ENCODE measurements at places on chromosomes 7 and 10.

DNA sequence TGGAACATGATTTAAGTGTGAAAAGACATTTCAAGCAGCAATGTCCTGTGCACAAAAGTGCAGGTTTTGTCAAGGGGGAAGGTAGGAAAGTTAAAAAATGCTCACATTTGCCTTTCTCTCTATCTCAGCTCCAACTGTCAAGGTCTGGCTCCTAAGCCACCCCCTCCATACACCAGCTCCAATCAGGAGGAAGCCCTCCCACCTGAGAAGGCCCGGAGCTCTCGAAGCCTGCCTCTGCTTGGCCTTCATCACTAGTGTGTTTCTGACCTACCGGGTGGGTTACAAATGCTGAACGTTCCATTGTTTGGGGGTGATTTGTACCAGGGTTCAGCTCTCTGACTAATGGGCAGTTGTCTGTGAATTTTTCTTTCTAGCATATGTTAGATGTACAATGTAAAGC is 14.2 kb downstream of the CRHR2 start:
- DNase-seq = no peak

DNA sequence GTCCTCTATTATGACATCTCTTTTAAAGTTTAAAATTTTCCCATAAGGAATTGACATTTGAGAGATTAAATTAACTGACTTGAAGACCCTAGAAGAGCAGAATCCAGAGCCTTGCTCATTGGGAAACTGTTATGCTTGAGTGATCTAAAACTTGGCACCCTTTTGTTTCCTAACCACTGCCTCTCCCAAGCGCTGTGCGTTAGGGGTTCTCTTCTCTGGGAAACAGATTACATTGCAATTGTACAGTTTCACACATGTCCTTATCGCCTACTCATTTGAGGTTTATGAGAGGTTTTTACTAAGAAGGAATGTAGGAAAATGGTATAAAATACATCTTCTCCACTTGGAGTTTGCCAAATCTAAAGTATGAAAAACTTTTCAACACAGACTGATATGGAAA is 126.8 kb upstream of the AMPH start:
- DNase-seq = no peak

GRCh38 chr10:14812271-14812670 is 25.6 kb downstream of the CDNF start:
- DNase-seq = no peak

DNA sequence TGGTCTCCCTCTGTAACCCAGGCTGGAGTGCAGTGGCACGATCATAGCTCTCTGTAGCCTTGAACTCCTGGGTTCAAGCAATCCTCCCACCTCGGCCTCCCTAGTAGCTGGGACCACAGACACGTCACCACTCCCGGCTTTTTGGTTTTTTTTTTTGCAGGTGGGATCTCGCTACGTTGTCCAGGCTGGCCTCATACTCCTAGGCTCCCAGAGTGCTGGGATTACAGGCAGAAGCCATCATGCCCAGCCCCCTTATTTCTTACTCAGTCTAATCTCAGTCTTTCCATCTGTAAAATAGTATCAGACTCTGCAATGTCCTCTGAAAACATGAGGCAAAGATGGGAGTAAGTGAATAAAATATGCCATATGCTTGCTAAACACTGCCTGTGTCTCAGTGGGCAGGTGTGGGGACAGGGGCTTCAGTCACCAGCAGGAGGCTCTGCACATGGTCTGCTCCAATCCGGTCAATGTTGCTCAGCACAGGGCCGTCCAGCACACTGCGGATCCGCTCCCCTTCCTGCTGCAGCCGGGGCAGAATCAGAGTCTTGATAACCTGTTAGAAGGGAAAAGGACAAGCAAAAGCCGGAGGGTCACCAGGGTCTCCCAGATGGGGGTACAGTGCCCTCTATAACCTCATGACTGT is 8.2 kb downstream of the AP4M1 start:
- no peak for DNase-seq

GRCh38 chr7:133167300-133167699 is 85.4 kb upstream of the CHCHD3 start:
- no peak for DNase-seq

GRCh38 chr7:141675436-141676215 is 26.3 kb downstream of the DENND11 start:
- DNase-seq = no peak

GRCh38 chr10:90222372-90222771 is 521.0 kb downstream of the KIF20B start:
- no peak for DNase-seq

GRCh38 chr10:60338786-60339185 is 50.9 kb downstream of the ANK3 start:
- DNase-seq = no peak

DNA sequence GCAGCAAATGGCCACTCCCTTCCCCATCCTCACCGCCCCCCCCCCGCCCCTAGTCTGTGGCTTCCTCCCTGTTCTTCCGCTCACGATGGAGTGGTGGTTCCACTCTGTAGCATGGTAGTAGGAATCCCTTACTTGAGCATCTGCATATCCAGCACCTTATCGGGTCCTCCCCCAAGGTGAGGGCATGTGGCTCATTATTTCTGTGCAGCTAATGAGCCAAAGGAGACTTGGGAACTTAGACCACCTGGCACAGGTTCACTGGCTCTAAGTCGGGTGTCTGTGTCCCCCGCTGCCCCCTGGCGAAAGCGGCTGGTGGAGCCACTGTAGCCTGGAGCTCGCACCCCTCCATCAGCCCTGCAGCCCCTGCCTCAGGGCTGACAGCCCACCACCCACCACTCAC is 22.8 kb upstream of the GPR26 start:
- no peak for DNase-seq

DNA sequence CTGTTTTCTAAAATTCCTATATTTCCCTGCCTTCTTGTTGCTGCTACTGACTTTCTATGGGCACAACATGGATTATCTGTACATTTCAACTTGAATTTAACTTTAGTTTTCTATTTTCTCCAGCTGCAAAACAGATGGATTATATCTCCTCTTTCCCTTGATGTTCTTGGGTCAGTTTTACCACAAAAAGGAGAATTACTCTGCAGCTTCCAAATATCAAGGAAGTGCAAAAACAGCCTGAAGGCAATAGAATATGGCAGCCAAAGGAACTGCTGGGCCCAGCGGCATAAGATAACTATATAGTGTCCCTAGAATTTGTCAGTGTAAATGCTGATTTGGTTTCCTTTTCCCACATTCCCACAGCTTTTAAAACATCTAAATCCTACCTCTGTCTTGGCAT is 29.1 kb downstream of the CPED1 start:
- DNase-seq = no peak

- DNase-seq = no peak
These were observed 53.4 kb downstream of the CFAP58 start for GRCh38 chr10:104406715-104407650.

DNA sequence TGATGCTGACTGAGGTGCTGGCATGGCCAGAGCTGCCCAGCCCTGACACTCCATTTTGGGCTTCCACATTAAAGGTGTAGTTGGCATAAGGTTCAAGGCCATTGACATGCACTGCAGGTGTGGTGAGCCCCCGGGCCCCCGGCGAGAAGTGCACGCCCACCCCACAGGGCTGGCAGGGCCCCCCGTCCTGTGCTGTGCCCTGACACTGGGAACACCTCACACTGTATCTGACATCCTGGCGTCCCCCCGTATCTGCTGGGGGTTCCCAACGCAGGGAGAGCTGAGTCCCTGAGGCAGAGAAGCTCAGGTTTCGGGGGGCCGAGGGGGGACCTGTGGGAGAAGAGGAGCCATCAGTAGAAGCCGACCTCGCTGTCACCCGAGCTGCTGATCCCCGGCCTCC is 10.0 kb downstream of the EPHA1 start:
- no peak for DNase-seq

DNA sequence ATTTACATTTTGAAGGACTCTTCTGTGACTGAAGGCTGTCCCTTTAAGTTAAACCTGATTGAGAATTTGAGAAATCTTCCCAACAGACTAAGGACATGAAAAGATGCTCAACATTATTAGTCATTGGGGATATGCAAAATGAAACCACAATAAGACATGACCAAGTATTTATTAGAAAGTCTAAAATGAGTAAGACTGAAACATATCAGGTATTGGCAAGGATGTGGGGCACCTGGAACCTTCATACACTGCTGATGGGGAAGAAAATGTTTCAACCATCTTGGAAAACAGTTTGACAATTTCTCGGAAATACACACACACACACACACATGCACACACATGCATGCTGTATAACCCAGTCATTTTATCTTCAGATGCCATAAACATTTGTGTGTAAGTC is 132.1 kb upstream of the CDK6 start:
- no peak for DNase-seq

GRCh38 chr10:114282526-114282925 is 43.5 kb downstream of the VWA2 start:
- no peak for DNase-seq

- no peak for DNase-seq
These were observed 25.2 kb downstream of the TRIM8 start for GRCh38 chr10:102669206-102670064.

GRCh38 chr7:5646846-5647245 is 134.6 kb downstream of the RNF216 start:
- no peak for DNase-seq

DNA sequence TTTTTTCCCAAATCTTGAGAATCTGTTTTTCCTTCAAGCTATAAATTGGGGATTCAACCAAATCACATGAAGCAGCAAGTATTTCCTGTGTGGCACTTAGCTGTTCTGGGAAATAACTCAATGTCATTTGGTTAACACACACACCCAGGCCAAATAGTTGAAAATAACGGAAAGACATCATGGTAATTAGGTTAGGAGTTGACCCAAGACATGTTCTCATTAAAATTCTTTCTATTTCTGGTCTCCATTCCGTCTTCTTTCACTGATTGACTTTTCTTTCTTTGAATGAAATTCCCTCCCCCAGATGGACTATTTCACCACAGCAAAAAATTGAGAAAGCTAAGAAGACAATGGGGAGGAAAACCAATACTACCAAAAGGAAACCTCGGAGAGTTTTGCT is 30.5 kb downstream of the NRP1 start:
- no peak for DNase-seq

DNA sequence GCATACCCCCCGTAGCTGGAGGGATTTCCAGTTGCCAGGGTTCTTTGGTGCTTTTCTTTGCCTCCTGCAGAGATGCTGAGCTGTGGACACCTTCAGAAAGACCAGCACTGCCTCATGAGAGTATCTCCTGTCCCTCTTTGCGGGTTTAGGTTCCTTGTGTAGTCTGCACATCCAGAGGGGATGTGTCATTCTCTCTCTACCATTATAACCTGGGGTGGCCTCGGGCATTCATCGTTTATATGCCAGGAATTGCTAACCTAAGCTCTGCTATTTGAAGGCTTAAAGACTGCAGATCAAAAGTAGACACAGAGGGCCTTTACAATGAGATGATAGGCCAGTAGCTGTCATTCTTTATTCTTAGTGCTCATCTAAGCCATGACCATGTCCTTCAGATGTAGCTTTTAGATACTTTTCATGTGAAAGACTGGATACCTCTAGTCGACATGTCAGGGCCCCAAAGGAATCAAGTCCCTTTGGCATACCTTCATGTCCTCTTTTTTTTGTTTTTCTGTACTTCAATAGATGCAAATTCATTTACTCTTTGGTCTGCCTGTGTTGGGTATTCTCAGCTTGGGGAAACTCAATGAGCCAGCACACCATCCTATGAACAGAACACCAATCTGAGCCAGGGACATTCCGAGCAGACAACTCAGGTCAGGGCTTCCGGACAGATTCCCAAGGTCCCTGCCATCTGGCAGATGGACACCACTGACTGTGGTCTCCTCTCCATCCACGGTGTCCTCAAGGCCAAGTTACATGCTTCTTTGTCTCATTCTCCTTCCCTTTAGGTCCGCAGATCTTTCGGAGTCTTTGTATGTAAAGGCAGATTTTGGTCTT is 129.3 kb downstream of the NRF1 start:
- DNase-seq = no peak

DNA sequence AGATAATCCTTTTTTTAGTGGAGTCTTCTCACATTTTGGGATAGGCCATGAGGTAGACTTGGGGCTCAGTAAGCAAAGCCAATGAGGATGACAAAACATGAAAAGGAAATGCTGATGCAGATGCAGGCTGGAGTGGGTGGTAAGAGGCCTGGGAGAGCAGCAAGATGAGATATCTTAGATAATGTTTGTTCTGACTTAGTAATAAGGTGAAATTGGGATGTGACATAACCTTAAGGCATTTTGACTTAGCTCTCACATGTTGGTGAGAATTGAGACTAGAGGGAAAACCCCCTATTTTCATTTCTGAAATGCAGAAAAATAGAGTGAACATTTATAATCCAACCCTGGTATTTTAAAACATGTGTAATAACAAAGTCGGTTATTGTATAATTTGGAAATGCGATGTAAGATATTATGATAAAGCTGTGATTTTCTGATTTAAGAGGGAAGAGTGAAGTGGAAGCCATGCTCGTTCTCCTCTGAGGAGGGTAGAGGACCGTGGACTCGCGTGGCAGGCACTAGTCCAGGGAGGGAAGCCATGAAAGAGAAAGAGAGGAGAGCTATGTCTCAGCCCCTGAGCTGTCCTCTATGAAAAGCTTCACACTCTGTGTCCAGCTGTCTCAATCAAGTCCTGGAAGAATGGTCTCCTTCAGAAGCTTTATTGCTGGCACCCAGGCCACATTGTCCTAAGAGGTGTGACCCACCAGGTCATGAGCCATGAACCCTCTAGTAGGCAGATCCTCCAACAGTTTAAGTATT is 57.3 kb downstream of the ST7 start:
- no peak for DNase-seq

- DNase-seq = no peak
These were observed 30.2 kb downstream of the USP6NL start for GRCh38 chr10:11581213-11581612.

GRCh38 chr10:93154531-93154930 is 80.8 kb downstream of the CYP26A1 start:
- DNase-seq = no peak

GRCh38 chr10:29517352-29517923 is 117.3 kb downstream of the SVIL start:
- DNase-seq = no peak

DNA sequence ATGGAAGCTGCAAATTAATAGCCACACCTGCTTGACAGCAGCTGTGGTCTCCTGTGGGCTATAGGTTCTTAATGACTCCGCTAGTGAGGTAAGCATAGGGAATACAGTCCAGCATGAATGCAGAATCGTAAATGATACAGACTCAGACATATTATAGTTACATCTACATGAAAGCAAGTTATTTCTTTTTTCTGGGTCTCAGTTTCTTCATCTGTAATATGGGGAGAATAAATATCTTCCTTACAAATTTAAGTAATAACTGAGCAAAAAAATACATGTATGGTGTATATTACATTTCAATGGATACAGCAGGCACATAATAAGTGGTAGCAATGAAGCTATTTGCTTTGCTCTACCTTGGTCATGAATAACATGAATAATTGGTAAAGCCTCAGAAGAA is 245.9 kb upstream of the RHOBTB1 start:
- no peak for DNase-seq

GRCh38 chr10:69891057-69891617 is 89.4 kb downstream of the COL13A1 start:
- DNase-seq = no peak

DNA sequence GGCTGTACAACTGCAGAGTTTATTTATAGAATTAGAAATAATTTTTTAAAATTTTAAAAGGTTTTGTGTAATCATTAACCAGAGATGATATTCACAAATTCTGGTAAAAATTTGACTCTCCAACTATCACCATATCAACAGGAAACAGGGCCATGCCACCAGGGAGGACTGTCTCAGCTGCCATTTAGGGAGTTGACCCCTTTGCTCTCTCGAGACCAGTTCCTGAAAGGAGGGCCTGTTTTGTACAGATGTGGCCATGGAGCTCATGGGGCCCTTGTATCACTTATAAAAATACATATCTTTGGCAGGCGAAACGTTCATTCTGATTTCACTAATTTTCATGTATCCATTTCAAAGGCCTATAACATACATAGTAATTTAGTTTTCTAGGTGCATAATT is 20.3 kb downstream of the H2AZ2 start:
- no peak for DNase-seq

- no peak for DNase-seq
These were observed 51.8 kb upstream of the AGR3 start for GRCh38 chr7:16933296-16934279.
